Activated CD8-positive, alpha-beta memory T cell treated with anti-CD3 and anti-CD28 coated beads, Interleukin-2, amount 50 U/mL, for 4 hours (primary cell): ENCODE measurements at places on chromosomes 6 and 20.

DNA sequence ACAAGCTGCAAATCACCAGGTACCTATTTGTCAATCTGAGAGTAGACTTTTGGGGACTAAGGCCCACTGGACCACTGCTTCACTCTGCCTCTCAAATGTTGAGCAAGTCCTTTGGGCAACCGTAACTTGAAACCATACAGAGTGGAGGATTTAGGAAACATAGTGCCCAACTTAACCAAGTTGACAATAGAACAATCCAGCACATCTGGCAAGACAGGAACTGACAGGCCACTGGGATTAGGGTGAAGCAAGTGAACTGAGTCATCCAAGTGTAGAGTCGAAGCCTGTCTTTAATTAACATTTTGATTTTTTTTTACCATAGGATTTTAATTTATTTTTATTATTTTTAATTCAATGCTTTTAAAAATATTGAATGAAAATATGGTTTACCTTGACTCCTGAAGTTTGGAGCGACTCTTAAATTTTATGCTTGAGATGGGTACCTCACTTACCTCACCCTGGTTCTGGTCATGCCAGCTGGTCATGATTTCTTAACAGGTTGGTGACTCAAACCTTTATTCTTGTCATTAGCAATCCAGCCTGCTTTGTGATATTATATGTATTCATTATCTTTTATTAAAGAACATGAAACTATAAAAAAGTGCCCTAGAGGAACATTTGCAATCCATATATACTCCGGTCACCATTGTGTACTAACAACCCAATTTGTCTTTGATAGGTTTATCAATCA is 312.1 kb upstream of the DEFB112 start:
- DNase-seq, result no peak

DNA sequence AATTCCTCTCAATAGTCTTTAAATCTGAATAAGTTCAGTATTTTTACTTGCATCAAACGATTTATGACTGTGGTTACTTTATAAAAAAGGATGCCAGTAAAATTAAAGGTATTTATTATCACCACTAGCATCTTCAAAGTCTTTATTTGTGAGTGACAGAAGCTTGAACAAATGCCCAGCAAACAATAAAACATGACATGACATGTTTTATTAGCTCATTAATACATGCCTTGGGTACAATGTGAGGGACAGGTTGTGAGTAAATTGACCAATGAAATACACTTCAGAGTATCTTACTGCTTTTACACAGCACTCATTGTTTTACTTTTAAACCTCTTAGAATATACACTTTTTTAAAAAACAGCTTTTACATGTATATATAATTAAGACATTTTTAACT is 113.4 kb upstream of the BEND3 start:
- DNase-seq, result no peak

DNA sequence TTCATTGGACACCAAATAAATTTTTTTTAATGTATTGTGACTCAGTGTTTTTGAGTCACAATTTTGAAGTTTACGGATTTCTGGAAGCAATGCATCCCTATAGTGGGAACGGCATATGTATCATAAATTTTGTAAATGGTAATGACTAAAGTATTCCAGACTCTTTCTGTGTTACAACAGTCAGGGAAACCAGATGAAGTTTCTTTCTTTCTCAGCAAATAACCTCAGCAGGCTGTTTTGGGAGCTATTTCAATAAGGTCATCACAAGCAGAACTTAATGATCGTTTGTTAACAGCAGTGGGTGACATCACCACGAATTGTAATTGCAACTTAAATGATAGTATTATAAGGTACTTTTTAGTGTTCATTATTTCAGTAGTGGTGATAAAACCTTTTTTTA is 52.0 kb downstream of the HIVEP1 start:
- DNase-seq, result no peak

GRCh38 chr6:44851176-44851575 is 463.7 kb downstream of the CDC5L start:
- no peak for DNase-seq

GRCh38 chr6:148962854-148963515 is 216.2 kb downstream of the UST start:
- DNase-seq, result no peak

- DNase-seq, result no peak
These were observed 45.7 kb upstream of the TGM2 start for GRCh38 chr20:38210741-38211140.

- DNase-seq, result no peak
These were observed 834 bp upstream of the CTSZ start for GRCh38 chr20:59007665-59008511.

- no peak for DNase-seq
These were observed 173.2 kb upstream of the FOXA2 start for GRCh38 chr20:22757424-22758183.

GRCh38 chr20:2103461-2104153 is 2.0 kb downstream of the STK35 start:
- no peak for DNase-seq

GRCh38 chr6:6843057-6843627 is 254.6 kb downstream of the LY86 start:
- DNase-seq, result no peak

DNA sequence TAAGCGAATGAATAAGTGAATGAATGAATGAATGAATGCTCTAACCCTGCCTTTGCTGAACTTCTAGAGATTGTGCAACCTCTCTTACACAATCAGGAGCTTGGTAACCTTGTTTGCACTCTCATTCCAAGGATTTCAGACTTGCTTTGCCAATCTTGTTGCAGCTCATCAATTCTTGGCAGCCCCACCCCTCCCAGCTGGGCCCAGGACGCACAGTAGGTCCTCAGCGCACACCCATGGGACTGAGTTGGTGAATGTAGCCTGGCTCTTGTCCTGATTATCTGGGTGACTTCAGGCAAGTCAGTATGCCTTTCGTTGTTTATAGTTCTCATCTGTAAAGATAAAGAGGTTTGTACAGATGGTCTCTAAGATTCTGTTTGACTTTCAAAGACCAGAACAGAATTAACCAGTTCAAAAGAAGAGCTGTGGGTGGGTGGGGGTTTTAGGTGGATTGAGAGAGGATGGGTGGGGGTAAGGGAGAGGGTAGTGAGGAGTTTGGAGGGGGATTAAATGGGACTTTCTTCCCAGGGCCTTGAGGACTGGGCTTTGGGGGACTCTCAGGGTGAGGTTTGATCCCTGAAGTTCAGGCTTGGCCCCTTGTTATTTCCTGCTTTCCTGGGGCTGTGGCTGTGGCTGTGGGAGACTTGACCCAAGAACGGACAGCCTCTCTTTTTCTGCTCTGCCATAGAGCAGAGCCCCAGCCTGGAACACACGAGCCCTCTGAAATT is 33.2 kb downstream of the VEGFA start:
- DNase-seq, result no peak

DNA sequence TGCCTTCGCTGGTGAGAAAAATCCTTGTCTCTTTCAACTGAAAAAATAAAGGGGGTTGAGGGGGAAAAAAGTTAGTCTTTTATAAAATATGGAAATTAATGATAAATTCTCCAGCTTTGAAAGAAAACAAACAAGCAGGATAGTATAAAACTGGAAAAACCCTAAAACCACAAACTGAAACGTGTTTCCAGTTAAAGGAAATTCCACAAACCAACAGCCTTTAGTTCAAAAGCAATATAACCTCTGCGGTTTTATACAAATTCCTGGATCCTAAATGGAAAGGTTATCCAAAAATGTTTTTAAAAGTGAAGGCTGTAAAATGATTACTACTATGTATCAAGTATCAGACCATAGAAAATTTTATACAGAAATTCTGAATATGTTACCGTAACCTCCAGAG is 55.6 kb downstream of the BMP5 start:
- no peak for DNase-seq

DNA sequence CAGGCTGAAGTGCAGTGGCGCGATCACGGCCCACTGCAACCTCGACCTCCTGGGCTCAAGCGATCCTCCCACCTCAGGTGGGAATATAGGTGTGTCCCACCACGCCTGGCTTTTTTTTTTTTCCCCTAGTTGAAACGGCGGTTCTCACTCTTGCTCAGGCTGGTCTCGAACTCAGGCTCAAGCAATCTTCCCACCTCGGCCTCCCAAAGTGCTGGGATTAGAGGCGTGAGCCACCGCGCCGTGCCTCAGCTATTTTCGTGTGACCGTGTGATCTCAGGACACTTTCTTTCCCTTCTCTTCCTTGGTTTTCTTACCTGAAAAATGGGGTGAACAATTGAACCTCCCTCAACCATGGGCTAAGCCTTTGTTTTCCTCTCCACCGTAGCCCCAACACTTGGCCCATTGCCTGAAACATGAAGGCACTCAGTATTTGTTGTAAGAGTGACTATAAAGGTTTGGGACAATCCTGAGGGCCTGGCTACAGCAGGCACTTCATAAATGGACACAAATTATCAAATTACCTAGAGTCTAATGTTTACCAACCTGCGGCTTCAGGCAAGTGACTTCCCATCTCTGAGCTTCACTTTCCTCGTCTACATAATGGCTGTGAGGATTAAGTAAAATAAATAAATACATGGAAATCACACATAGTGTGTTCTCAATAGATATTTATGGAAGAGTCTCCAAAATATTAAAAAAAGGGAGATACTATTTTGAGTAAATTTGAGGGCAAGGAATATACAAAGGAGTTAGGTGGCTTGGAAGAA is 31.4 kb upstream of the ID1 start:
- no peak for DNase-seq

DNA sequence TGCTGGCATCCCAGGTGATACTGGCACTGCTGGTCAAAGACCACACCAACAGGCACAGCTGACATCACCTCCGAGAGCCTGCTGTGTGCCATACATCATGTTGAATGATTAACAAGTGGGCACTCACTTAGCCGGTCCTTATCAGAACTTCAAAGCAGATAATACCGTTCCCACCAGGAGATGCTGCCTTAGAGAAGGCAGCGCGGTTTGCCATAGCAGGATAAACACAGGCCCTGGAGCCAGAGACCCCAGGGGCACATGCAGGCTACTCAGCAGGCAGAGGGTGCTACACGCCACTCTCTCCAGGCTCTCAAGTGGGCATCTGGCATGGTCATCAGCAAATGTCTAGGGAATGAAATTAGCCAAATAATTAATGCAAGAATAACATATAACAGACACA is 86.5 kb upstream of the CST7 start:
- no peak for DNase-seq

DNA sequence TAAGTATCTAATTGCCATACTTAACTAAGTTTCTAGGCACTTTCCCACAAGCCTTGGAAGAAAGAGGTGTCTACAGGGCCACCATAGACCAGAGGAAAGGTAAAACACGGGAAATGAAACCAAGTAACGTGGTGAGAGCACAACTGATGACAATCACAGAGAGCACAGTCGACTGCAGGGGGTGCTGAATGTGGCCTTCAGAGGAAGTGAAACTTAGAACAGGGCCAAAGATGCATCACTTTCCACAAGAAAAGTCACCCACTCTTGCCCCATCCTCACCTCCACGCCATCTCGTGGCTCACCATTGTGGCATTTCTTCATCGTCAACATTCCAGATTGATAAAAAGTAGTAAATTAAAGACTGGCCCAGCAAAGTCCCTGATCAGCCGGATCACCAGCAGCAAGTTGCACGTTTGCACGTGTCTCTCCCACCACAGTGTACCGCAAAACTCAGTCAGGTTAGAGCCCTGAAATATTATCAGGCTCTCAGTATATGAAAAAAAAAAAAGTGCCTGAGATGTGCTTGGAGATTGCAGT is 31.4 kb downstream of the HIVEP2 start:
- DNase-seq, result peak; percentile 68

GRCh38 chr6:44223319-44224028 is at the start of gene SLC29A1:
TSS of gene SLC29A1 (plus strand) at chr6:44223595. CDS start at chr6:44227314, 3,719 bp downstream.
- peak; percentile 88 for DNase-seq

DNA sequence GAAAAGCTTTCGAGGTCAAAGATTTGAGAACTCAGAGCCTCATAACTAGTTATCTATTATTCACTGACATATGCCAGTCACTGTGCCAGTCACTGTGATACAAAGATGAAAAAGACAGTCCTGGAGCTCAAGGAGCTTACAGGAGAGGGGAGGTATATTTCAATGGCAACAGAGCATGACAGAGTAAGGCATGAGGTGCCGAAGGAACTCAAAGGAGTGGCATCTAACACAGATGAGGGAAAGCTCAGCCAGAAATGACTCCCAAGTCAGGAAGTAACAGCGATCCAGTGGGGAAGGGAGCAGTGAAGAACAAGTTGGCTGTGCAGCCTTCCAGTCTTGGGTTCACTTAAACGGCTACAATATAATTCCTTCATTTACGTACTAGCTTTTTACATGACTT is 46.6 kb downstream of the DTNBP1 start:
- DNase-seq, result no peak

- no peak for DNase-seq
These were observed 365.3 kb upstream of the SULF2 start for GRCh38 chr20:48150568-48150967.

DNA sequence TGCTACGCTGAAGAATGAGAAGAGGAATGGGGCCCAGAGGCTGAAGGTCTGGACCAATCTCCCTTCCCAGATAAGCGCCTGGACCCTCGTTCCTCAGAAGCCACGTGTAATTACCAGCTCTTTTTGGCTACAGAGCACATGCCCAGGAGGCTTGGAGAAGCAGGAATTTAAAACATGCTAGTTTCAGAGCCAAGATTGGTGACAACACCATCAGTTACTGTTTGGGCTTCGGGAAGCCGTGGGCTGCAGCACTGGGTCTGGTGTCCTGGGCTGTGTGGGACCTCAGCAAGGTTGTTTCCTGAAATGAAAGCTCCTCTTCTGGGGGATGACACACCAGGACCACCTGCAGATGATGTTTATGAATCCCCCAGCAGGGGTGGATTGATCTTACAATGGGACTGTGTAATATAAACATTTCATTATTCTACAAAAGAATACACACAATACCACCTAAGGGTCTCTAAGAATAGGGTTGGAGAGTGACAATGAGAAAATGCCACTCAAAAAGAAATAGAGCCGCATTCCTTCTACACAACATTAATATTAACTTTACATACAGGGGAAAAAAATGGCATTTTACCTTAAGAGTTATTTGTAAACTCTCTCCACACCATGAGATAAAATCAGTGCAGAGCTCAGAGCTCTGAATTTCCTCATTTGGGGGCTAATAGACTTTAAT is 207.8 kb upstream of the FOXQ1 start:
- DNase-seq, result no peak

DNA sequence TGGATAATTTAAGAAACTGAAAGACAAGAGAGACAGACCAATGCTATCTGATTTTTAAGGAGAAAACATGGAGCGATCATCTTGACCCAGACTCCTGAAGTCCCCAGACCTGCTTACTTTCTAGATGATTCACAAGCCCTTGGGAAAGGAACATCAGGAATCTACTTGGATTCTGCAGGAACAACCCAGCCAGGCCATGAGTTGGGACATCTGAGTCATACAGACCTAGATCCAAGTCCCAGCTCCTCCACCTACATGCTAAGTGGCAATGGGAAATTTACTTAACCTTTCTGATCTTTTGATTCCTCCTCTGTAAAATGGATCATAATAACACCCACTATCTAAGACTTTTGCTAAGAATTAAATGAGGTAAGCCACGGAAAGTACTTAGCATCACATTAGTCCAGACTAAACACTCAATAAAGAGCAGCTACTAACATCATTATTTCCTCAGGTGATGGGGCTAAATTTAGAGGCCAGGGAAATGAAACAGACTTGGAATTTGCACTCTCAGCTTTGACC is 61.0 kb upstream of the MAFB start:
- DNase-seq, result no peak
